ENCODE measurements at places on chromosomes 4 and X.

GRCh38 chr4:89664521-89664920, 172.4 kb downstream of the SNCA start:
- no peak for DNase-seq

- DNase-seq, result no peak
Observed at GRCh38 chrX:136714626-136715599, 65.8 kb downstream of the ARHGEF6 start.

DNA sequence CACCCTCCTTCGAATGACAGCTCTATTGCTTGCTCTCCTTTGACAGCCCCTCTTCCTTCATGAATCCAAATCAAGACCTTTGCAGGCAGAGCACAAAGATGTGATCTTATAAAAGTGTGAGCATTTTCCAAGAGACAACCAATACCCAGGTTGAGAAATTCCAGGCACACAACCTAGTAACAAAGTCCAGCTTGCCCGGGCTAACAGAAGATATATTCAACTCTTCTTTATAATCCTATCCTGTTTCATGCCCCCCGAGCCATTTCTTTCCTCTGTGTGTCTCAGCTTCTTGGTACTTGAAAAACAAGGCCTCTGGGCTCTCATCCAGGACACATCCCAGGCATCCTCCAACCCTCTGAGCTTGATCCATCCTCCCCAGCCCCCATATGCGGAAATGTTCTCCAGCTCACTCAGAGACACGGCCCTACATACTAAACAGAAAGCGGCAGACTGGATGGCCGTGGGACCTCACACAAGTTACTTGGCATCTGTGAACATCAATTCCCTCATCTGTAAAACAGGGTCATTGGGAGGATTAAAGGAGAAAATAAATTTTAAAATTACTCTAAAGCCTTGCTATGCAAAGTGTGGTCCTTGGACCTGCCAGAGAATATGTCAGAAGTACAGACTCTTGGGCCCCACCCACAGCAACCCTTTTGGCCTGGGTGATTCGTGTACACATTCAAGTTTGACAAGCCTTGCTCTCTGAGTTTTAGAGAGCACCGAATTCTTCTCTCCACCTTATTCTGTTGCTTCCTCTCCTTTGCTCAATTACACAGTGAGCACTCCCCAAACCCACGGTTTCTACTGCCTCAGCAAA, 627.0 kb downstream of the BCOR start:
- no peak for DNase-seq

DNA sequence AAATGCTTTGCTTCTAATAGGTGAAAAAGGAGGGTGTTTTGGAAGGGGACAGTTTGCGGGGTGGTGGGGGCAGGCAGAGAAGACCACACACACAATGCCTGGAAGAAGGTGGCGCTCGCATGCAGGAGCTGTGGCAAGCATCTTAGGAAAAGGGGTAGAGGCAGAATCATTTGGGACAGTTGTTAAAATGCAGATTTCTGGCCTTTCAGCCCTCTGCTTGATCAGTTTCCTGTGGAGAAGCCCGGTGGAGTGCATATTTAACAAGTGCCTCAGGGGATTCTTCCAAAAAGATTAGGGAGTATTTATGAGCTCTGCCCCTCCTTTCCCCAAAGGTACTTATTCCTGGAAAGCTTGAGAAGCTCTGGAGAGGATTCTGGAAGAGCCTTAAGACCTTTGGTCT, 4.8 kb downstream of the NOCT start:
- DNase-seq, result no peak

DNA sequence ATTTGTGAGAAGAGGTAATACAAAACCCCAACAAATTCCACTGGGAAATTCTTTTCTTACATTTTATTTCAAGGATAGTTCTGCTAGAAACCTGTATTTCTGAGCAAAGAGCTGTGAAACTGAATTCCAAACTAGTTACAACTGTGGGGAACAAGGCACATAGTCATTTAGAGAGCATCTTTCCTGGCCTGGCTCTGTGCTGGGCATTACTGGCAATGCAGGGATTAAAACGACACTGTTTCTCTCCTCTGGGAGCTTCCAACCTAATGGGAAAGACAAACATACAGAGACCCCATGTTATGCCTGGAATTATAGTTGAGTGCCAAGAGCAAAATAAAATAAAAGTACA, 36.5 kb downstream of the SUPT20HL1 start:
- DNase-seq, result no peak

DNA sequence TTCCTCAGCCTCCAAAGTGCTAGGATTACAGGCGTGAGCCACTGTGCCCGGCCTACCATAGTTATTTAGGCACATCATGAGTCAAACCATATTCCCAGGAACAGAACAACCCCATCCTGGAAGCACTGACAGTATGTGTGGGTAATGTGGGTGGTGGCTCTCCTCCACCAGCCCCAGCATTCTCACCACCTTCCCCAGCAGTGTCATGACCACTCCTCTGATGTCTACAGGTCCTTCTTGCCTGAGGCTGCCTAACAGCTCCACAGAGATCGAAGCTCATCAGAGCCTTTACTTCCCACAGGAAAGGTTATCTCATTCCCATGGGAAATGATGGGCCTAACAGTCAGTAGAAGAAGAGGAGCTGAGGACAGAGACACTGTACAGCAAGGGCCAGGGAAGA, 129.5 kb upstream of the GPC4 start:
- no peak for DNase-seq

DNA sequence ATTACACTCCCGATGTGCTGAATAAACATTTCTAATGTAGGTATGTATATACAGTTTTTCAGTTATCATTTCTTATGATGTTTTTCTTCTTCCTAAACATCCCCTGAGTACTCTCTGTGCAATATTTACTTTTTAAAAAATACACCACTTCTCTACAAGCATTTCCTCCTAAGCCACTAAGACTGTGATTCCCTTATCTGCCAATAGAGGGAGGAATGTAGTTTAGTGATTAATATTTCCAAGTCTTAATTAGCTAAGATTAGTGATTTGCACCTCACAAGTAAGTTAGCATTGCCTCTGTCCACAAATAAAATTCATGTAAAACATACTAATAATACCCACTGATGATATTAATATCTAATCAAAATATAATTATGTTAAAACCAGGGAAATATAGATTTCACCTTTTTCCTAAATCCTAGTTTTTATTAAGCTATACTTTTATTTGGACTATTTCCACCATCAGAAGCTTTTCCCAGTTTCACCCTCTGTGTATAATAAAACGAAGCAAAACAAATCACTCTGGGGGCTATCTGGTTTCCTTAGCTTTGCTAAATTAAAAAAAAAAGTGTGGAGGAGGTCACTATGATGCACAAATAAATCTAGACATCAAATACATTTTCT, 909.1 kb downstream of the FAT4 start:
- no peak for DNase-seq

All from RCC 7860 (cell line).